ENCODE measurements at places on chromosomes 4 and X.

DNA sequence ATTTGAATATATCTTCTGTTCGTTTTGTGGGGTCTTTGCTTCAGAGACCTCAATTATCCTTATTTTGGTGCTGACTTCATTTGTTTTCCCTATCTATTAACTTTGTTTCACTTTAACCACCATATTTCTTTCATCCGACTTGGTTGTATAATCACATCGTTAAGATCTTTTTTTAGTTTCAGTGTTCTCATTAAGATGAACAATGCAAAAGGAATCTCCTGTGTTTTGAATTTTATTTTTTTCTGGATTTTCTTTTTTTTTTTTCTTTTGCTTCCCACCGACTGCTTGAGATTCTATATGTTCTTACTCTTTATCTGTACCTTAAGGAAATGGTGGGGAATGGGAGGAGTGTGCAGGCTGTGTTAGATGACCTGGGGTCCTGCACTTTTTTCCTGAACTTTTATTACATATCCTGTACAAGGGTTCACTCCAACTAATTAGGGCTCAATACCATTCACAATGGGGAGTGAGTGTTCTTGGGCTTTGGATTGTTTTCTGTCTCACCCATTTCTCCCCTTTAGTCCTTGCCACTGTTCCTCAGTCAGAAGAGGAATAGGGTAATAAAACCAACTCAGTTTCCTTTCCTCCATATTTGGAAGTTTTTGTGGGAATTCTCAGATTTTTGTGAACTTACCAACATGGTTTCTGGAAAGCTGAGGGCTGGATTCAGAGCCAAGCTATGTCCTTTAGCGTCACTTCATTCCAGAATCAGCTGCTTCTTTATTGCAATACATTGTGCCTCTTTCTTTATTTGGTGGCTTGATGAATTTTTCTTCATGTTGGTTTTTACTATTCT is 43.2 kb upstream of the BMPR1B start:
- no peak for DNase-seq

- no peak for DNase-seq
These were observed 51.6 kb upstream of the HDAC8 start for GRCh38 chrX:72624194-72624593.

DNA sequence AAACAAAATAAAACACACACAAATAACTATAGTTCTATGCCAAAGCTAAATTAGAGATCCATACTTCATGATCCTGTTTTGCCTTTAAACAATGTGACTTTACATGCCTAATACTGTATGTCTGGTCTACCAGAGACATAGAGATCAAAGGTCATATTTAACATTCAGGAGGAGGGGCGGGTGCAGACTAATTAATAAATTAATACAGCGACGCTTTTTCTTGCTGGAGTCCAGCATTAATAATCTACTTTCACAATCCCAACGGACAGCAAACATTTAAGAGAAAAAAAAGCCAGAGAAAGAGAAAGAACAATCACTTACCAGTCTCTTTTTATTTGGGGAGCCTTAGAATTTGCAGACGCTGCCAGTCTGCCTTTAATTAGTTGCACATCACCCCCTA is 509 bp downstream of the CXXC4 start:
- no peak for DNase-seq

DNA sequence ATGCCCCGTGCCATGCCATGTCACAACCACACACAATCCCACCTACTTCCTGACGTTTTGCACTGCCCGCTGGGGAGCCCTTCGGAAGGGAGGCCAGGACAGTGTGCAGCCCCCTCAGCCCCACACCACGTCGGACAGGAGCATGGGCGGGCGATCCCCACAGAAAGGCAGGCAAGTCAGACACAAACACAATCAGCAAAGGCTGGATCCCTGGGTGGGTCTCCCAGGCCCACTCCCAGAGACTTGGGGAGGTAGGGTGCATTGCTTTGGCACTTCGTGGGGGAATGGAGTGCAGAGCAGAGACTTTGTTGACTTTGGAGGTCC is 14.1 kb downstream of the LETM1 start:
- DNase-seq: no peak

DNA sequence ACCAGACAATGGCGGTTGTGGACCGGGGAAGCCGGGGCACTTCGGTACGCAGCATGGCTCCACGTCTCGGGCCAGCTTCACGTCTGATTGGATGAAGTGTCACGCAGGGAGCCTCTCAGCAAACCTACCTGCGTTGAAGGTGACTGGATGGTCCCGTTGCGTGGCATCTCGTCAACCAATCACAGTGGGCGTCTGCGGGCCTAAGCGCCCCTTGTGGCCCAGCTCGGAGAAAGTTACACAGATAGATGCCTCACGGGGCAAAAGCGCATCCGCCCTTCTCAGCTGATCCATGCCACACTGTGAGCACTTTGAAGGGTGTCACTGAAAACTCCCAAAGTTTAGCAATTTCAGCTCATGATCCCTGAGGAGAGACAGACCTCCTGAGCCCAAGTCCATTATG is at the start of gene H2BW1:
Gene H2BW1, minus strand, starts transcription at position 103 of the 400 bp plus-strand sequence. CDS start 132 bp downstream, outside the sequence.
- no peak for DNase-seq

DNA sequence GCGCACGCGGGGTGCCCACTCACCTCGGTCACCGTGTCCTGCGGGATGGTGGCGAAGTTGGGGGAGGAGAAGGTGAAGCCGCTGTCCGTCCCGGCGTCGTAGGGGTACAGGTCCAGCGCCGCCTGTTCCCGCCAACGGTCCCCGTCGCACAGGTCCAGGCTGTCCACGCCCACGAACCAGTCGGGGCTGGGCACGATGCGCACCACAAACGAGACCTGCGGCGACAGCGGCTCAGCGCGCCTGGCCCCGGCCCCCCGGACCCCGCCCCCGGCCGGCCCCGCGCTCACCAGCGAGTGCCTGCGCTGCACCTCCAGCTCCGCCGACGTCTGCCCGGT is 1.4 kb downstream of the SPON2 start:
- DNase-seq: no peak

DNA sequence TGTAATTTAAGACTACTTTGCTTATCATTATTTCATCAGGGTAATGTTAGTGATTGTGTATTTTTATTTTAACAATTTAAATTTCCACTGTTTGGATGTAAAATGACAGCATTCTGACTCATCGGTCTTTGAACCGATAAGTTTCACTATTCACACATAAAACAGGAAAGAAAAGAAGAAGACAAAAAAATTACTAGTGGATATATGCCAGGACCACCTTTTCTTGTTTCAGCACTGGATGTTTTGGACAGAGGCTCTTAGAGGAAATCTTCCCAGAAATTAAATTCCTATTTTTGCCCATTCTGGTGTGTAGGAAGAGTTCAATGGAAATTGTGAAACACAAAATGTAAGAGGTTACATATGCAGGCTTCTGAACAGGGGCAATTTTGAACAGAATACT is 57.4 kb downstream of the VEGFC start:
- no peak for DNase-seq

GRCh38 chr4:186201535-186202230 is 10.3 kb downstream of the CYP4V2 start:
- peak; percentile 67 for DNase-seq

DNA sequence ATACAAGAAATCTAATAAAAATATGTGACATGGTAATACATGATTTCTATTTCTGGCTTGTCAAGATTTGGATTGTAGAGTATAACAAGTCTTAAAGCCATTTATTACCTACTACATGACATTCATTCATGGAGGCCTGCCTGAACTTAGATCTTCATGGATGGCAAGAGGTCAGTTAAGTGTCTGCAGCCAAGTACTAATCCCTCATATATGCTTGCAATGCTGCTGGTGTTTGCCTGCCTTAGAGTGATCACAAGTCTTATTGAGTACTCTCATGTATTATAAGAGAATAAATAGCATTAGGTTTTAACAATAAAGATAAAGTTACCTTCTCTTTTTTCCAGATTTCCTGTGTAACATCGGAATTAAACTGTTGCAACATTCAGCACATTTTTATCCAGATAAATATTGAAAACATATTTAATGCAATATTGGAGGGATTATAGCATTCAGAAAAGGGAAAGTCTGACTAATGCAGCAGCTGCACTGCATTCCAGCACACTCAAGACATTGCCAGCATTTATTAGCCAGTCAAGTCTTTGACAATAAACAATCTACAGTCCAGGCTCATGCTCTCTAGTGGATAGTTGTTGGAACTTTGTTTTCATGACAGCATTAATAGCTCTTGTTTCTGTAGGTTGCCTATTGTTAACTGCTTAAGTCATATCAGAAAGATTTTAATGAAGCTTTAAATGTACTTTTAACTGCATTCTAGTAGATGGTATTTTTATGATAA is 737.1 kb downstream of the FAT4 start:
- DNase-seq: no peak

DNA sequence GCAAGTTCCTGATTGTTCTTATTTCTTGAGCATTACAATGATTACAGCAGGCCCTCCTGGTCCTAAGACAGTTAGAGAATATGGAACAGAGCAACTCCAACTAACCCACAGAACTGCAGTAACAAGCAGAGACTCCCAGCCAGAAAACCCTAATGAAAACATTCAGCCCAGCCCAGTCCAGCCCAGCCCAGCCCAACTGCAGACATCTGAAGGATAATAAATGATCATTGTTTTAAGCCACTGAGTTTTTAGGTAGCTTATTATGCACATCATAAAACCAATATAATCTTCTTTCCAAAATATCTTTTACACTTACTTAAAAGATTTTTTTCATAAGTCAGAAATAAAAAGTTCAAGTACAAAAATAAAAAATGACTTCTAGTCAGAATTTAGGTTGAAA is 51.3 kb downstream of the SPOCK3 start:
- DNase-seq: no peak

DNA sequence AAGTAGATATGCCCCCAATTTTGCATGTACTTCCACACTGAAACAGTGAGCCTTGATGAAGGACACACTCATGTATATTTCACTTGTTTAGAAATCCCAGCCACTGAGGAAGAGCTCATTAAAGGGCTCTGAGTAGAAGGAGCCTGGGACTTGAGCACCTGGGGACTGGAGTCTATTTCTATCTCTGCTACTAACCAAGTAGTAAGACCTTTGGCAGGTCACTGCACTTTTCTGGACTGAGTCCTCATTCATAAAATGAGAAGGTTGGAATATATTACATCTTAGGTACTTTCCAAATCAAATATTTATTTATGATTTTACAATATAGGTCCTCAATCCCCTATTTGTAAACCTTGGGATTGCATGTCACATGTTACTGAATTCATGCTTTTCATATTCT is 78.2 kb upstream of the C4orf54 start:
- no peak for DNase-seq

DNA sequence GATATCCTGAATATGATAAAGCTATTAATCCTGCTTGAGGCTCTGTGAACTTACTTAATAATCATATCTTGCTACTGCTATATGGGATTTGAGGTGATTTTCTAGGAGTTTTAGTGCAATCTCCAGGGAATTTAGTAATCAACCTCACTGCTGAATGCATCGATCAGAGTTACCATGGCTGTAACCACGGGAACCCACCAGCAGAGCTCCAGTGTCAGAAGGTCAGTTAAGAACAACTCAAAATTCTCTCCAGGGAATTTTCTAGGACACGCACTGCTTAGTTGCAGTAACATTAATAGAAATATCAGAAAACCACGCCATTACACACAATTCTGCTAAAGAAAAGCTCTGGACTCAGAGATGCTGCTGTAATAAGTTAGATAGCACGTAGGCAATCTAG is 1477.2 kb upstream of the TENM3 start:
- no peak for DNase-seq

GRCh38 chr4:98544141-98544817 is 114.1 kb downstream of the TSPAN5 start:
- DNase-seq: no peak

- no peak for DNase-seq
These were observed 81.8 kb downstream of the FRYL start for GRCh38 chr4:48698029-48698971.

GRCh38 chrX:149511081-149511480 is 6.0 kb upstream of the IDS start:
- DNase-seq: no peak

GRCh38 chrX:70954871-70955270 is 24.0 kb upstream of the SLC7A3 start:
- no peak for DNase-seq

GRCh38 chr4:138595171-138595570 is 353.0 kb upstream of the SLC7A11 start:
- no peak for DNase-seq

DNA sequence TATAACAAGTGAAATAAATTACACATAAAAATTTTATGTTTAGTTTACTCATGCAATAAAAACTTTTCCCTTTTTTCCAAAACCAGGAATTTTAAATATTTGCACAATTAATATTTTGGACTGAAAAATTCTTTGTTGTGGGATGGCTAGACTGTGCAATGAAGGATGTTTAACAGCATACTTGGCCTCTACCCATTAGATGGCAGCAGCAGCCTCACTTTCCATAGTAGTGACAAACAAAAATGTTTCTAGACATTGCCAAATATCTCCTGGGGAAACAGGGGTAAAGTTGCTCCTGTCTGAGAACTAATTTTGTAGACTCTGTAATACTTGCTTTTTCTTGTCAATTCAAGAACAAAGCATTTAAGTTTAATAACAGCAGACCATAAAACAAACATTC is 49.8 kb downstream of the SCLT1 start:
- DNase-seq: no peak

GRCh38 chr4:158750379-158750778 is 18.4 kb upstream of the FNIP2 start:
- DNase-seq: no peak

- no peak for DNase-seq
These were observed 83.4 kb upstream of the COX18 start for GRCh38 chr4:73152893-73153292.

- no peak for DNase-seq
These were observed 3.9 kb upstream of the TMPRSS11B start for GRCh38 chr4:68249434-68249833.

DNA sequence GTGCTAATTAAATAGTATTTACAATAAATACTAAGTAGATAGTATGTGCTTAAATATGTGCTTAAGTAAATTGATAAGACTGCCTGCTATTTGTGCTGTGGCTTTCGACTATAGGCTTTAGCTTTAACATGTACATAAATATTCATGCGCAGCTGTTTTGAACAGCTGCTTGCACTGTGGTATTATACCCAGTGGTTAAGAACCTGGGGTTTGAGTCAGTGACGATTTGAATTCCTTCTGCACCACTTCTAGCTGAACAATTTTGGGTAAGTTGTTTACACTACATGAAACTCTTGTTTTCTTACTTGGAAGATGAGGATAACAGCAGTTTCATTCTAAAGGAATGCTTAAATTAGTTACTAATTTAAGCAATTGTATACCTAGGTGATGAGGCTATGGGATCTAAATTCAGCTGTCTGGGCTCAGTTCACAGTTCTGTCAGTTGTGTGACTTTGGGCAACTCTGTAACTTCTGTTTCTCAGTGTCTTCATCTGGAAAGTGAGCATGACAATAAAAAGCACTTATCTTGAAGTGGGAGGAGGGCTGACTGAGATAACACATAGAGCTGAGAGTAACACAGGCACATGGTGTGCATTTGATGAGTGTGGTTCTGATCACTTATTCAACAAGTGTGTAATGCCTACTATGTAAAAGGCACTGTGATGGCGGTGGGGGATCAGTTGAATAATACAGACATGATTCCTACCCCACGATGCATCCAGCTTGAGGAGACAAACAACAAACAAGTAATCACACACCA is 37.0 kb downstream of the HPGDS start:
- DNase-seq: no peak

GRCh38 chr4:4762909-4763821 is 96.3 kb upstream of the MSX1 start:
- DNase-seq: peak; percentile 21
